ENCODE measurements at places on chromosomes 7 and 10.

GRCh38 chr7:106332201-106332600 lies 47.4 kb upstream of the NAMPT start:
- DNase-seq: no peak
- no peaks in the 10 kb centered on the region for H3K36me3 ChIP-seq
- H3K4me3 ChIP-seq: no peak overlapping the region
- H3K27ac ChIP-seq: no peak overlapping the region
- H3K27me3 ChIP-seq: no peaks in the 10 kb centered on the region

GRCh38 chr7:2066251-2066919 lies 166.4 kb downstream of the MAD1L1 start:
- no peaks in the 10 kb centered on the region for H3K27me3 ChIP-seq
- no peaks in the 10 kb centered on the region for H3K4me1 ChIP-seq
- peaks cover 11% of the 10 kb centered on the region for H3K36me3 ChIP-seq
- H3K27ac ChIP-seq: no peak overlapping the region
- no peak overlapping the region for H3K4me3 ChIP-seq

DNA sequence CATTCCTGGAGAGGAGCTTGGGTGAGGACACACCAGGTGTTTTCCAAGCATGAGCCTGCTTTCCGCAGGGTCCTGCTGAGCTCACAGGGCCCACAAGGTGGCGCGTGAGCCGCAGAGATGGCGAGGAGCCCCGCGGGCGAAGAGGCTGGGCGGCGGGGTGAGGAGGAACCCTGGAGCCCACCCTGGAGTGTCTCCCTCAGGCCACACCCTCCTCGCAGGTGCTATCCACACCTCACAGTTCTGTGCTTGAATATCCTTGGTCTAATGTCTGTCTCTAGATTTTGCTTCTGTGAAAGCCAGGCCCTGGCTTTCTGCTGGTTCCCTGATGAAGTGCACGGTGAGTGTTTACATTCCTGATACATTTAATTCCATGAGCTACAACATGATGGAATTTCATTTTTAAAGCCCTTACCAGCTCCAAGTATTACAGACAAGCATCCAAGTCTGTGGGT lies 433.6 kb downstream of the ACTR3B start:
- H3K4me1 ChIP-seq: no peaks in the 10 kb centered on the region
- peak; percentile 79 for DNase-seq
- no peak overlapping the region for H3K4me3 ChIP-seq

- no peaks in the 10 kb centered on the region for H3K36me3 ChIP-seq
- no peak overlapping the region for H3K4me3 ChIP-seq
- no peaks in the 10 kb centered on the region for H3K27me3 ChIP-seq
Measured at GRCh38 chr10:124659380-124659779, 84.8 kb downstream of the FAM53B start.

GRCh38 chr7:54546081-54546985 lies 4.2 kb downstream of the VSTM2A start:
- H3K4me1 ChIP-seq: no peaks in the 10 kb centered on the region
- peaks cover 2% of the 10 kb centered on the region for H3K36me3 ChIP-seq
- DNase-seq: peak; percentile 85
- H3K27me3 ChIP-seq: peaks cover 20% of the 10 kb centered on the region
- no peak overlapping the region for H3K27ac ChIP-seq

DNA sequence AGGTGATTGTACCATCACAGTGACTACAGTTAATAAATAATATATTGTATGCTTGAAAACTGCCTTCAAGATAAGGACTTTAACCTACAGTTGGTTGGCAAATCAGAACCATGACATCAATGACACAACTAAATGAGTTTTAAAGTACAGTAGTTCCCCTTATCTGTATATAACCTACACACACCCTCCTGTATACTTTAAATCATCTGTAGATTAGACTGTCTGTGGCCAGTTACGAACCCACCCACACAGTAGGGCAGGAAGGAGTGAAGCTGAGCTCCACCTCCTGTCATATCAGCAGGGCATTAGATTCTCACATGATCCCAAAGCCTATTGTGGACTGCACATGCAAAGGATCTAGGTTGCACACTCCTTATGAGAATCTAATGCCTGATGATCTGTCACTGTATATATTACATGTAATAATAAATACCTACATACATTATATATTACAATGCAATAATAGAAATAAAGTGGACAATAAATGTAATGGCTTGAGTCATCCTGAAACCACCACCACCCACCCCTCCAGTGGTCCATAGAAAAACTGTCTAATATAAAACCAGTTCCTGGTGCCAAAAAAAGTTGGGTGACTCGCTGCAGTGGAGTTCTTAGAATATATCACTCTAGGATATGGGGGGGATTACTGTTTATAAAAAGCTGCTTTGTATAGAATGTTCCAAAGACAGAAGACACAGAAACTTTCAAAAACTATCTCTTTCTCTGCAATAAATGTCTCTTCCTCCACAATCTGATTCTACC lies 5.6 kb downstream of the TPK1 start:
- no peaks in the 10 kb centered on the region for H3K27me3 ChIP-seq
- no peak for DNase-seq
- no peak overlapping the region for H3K27ac ChIP-seq
- H3K4me1 ChIP-seq: no peaks in the 10 kb centered on the region

DNA sequence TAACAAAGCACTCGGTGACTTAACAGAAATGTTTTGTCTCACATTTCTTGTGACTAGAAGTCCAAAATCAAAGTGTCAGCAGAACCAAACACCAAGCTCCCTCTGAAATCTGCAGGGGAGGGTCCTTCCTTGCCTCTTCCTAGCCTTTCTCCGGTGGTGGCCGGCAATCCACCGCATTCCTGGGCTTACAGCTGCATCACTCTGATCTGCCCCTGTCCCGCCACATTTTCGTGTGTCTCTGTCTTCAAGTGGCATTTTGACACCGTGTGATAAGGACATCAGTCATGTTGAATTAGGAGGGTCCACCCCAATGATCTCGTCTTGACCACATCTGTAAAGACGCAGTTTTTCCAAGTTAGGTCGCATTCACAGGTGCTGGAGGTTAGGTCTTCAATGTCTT lies 30.5 kb upstream of the TOMM7 start:
- no peak for DNase-seq
- no peak overlapping the region for H3K27ac ChIP-seq
- H3K36me3 ChIP-seq: peaks cover 16% of the 10 kb centered on the region
- peak overlapping the region; percentile 83 for H3K4me3 ChIP-seq
- H3K27me3 ChIP-seq: no peaks in the 10 kb centered on the region

- H3K27ac ChIP-seq: no peak overlapping the region
- no peaks in the 10 kb centered on the region for H3K36me3 ChIP-seq
- H3K27me3 ChIP-seq: no peaks in the 10 kb centered on the region
- no peak for DNase-seq
- H3K4me3 ChIP-seq: no peak overlapping the region
Measured at GRCh38 chr10:126433351-126433750, 45.1 kb upstream of the ADAM12 start.

DNA sequence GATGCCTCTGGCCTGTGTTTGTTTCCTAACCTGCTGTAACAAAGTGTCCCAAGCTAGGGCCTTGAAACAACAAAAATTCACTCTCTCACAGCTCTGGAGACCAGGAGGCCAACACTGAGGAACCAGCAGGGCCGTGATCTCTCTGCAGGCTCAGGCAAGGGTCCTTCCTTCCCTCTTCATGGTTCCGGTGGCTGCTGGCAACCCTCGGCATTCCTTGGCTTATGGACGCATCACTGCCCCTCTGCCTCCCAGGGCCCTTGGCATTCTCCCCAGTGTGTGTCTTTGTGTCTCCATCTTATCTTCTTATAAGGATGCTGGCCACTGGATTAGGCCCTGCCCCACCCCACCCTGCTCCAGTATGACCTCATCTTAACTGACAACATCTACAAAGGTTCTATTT lies 17.0 kb downstream of the CNPY1 start:
- H3K27me3 ChIP-seq: peaks cover 32% of the 10 kb centered on the region
- H3K36me3 ChIP-seq: no peaks in the 10 kb centered on the region
- DNase-seq: no peak

DNA sequence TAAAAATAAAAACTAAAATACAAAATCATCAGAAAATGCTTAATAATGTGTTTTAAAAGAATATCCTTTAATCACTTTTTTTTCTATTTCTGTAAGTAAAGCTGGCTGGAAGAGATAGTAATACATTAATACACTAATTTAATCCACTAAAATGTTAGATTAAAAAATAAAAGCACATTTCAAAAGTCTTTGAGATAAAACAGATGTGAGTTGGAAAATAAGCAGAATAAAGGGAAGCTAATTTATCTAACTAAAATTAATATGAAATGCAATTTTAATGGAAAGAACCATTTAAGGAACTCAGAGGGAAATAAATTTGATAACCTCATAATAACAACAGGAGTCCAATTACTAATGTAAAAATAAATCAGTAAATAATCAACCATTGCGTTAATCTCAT lies 774.8 kb upstream of the MBL2 start:
- H3K27ac ChIP-seq: no peak overlapping the region
- H3K27me3 ChIP-seq: no peaks in the 10 kb centered on the region
- H3K4me1 ChIP-seq: no peaks in the 10 kb centered on the region
- no peak overlapping the region for H3K4me3 ChIP-seq

- DNase-seq: no peak
- H3K27me3 ChIP-seq: no peaks in the 10 kb centered on the region
- H3K27ac ChIP-seq: no peak overlapping the region
- no peak overlapping the region for H3K4me3 ChIP-seq
- peaks cover 10% of the 10 kb centered on the region for H3K4me1 ChIP-seq
Measured at GRCh38 chr10:123743441-123744223, 77.5 kb downstream of the GPR26 start.

DNA sequence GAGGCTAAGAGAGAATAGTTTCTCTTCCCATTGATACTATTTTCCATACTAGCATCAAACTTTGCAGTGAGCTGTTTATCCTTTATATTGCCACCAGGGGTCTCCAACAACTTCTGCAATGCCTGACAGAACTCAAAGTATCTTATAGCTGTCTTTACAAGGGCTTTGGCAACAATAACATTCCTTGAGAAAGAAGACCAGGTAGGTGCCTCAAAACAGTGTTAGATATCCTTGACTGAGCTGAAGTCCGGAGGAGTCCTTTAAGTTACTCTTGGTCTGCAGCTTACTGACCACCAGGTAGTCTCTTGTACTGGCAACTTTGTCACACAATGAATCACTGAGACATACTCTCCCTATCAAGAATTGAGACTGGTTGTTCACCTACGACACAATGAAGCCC lies 30.0 kb upstream of the TES start:
- H3K4me3 ChIP-seq: no peak overlapping the region
- no peak for DNase-seq
- peaks cover 3% of the 10 kb centered on the region for H3K4me1 ChIP-seq
- no peak overlapping the region for H3K27ac ChIP-seq

- H3K36me3 ChIP-seq: peaks cover 46% of the 10 kb centered on the region
- H3K4me3 ChIP-seq: peak overlapping the region; percentile 98
- no peak for DNase-seq
- H3K27ac ChIP-seq: no peak overlapping the region
- no peaks in the 10 kb centered on the region for H3K27me3 ChIP-seq
- H3K4me1 ChIP-seq: peaks cover 14% of the 10 kb centered on the region
Measured at GRCh38 chr7:131555552-131556052, 826 bp downstream of the PODXL start.

Measured in H9 (cell line).